CD4-positive, alpha-beta T cell treated with Interleukin-21 for 1 hour (primary cell): ENCODE measurements at places on chromosomes 16 and 17.

- DNase-seq, result no peak
These were observed 27.2 kb downstream of the MAP2K4 start for GRCh38 chr17:12047681-12048376.

DNA sequence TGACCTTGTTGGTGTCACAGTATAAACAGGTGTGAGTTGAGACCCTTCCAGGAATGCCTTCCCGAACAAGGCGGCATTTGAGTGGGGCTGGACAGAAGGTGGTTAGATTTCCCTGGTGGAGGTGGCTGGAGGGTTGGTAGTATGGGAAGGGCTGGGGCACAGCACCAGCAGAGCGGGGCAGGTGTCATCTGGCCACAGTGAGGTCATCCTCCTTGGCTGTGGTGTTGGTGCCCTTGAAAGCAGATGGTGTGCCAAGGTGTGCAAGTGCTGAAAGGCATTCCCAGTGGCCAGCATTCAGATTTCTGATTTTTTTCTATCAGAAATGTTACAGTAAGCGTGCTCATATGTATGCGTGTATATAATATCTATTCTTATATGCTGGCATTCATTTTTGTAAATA lies 126.6 kb downstream of the LAT start:
- DNase-seq, result no peak

- no peak for DNase-seq
These were observed 9.4 kb downstream of the BMERB1 start for GRCh38 chr16:15443753-15444152.

- DNase-seq, result peak; percentile 86
These were observed 506 bp downstream of the CAMKK1 start for GRCh38 chr17:3892095-3892998.

DNA sequence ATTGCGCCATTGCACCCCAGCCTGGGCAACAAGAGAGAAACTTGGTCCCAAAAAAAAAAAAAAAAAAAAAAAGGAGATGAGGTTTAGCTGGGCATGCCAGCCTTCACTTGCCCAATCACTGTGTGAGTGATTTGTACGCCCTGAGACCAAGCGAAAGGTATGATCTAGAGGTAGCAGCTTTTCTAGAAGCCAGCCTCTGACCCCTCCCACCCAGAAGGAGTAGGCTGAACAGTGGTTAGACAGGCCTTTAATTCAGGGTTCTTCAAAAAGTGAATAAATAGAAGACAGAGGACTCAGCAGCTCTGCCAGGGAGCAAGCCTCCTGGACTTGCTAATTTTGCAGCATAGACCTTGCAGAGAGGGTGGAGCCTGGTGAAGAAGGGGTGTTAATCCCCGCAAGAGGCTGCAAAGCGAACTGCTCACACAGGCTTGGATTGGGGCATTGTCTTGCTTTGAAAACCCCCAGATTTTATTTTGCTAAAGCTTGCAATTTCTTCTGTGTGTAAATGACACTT lies 7.1 kb upstream of the CYTH1 start:
- peak; percentile 35 for DNase-seq

- DNase-seq, result no peak
These were observed 32.8 kb downstream of the TMEM186 start for GRCh38 chr16:8764525-8765250.

DNA sequence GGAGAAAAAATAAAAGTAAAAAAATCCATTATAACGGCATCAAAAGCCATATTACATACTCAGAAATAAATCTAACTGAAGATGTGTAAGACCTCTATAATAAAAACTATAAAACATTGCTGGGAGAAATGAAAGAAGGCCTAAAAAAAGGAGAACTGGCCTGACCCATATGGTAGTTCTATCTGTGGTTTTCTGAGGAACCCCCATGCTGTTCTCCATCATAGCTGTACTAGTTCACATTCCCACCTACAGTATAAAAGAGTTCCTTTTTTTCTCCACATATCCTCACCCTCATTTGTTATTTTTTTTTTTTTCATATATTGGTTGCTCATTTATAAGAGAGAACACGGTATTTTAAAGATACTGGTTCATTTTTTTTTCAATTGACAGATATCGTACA lies 191.8 kb downstream of the STX8 start:
- DNase-seq, result no peak

- peak; percentile 72 for DNase-seq
These were observed at the start of gene CACNB1 for GRCh38 chr17:39197380-39198185. CACNB1 (minus strand) TSS chr17:39197669; CDS start chr17:39197495, 174 bp downstream.

GRCh38 chr16:74524926-74525325 lies 82.0 kb downstream of the GLG1 start:
- DNase-seq, result no peak

GRCh38 chr17:75908201-75908600 lies 3.5 kb upstream of the MRPL38 start:
- DNase-seq, result no peak

DNA sequence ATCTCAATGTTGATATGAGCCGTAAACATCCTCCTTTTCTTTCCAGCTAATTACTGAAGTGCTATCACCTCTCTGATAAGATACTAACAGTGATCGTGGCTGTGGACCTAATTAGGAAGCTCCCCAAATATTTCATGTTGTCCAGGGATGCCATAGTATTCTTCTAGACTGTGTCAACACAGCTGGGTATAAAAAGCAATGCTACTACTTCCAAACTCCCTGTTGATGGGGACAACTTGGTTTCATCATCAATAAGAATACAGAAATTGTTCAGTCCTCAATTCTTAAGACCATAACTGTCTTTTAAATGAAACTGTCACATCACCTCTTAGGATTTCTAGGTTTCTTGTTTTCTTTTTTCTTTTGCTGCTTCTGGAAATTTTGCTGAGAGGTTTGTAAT lies 530.6 kb downstream of the TOX3 start:
- no peak for DNase-seq

- no peak for DNase-seq
These were observed 1153.4 kb downstream of the CDH8 start for GRCh38 chr16:60882816-60883215.

- DNase-seq, result no peak
These were observed 1.9 kb upstream of the SNN start for GRCh38 chr16:11666103-11667055.

GRCh38 chr17:21061971-21062526 lies 19.2 kb upstream of the USP22 start:
- DNase-seq, result no peak

DNA sequence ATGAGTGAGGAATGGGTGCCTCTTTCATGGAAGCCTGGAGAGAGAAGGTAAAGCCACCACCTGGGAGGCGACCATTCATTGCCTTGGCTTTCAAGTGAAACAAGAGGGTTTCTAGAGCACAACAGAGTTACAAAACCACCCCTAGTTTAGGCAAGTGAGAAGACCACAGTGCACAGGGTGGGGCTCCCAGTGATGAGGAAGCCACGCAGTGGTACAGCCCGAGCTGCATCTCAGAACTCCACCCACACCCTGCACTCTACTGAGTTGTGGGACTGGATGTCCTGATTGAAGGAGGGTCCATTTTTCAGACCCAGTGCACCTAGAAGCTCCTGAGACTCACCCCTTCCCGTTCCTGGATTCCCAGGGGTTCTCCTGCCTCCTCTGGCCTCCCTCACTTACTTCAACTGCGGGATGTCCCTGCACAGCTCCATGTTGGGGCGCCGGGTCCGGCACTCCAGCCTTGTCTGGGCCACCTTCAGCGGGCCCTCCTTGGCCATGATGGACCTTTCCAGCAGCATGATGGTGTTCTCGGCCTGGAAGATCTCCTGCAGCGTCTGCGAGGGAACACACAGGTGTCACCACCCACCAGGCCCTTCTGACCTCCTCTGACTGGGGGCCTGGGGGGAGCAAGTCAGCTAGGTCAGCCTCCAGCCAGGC lies 55.1 kb upstream of the EMP2 start:
- DNase-seq, result no peak

GRCh38 chr17:75407655-75408352 lies 2.3 kb upstream of the GRB2 start:
- no peak for DNase-seq

DNA sequence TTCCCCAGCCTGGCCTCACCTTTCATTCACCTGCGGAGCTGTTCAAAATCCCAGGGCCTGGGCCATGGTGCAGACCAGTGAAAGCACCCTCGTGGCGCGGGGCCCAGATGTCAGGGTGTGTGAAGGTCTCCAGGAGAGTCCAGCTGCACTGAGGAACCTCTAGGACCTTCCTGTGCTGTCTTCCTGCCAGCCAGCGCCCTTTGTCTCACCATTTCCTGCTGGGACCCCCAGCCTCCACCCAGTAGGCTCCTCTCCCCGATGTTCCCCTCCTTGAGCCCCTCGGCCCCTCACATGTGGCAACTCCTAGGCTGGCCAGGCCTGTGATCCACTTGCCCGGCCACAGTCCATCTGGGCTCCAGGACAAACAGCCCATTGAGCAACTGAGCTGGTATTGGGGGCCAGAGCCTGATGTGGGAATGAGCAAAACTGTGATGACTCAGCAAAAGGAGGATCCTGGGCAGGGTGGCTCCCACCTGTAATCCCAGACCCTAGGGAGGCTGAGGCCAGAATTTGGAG lies 677 bp downstream of the SULT1A2 start:
- DNase-seq, result no peak

GRCh38 chr16:19135201-19135842 lies 21.6 kb downstream of the ITPRIPL2 start:
- DNase-seq, result no peak

- DNase-seq, result no peak
These were observed 23.3 kb upstream of the CDRT4 start for GRCh38 chr17:15490634-15491261.

DNA sequence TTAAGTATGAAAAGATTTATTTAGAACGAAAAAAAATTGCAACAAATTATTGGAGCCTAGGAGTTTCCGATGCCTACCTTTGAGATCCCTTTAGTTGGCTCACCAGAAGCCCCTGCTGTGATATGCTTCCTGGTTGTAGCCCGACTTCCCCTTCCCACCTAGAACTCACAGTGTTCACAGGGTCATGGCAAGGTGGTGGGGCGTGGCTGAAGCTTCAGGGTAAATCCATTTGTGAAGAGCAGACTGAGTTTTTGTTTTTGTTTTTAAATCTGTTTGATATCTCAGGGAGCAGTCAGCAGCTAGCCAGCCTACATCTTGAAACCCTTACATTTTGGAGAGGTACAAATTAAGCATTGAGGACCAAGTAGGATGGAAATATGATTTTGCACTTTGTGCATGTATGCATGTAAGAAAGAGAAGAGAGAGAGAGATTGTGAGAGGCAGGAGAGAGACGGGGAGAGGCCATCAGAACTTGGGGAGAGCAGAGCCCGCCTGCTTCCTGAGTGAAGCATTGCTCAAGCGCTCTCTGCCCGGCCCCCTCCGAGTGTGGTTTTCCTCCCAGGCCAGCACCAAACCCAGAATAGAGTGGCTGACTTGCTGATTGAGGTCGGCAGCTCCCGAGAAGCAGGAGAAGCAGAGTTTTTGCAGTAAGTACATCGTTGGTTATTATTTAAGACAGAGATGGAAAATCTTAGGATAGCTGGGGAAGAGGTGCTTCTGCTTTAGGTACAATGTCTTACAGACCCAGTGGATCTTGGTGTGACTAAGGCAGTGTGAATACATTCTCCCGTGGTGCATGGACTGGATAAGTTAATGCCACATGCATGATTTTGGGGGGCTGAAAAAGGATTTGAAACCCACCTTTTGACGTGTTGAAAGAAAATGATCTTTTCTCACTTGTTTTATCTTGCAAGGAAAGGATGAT lies 64.2 kb downstream of the SPECC1 start:
- peak; percentile 33 for DNase-seq

GRCh38 chr17:43718544-43718943 lies 40.0 kb downstream of the SOST start:
- no peak for DNase-seq

- no peak for DNase-seq
These were observed 73.0 kb upstream of the CNTNAP4 start for GRCh38 chr16:76204249-76204648.

GRCh38 chr17:3796822-3797170 lies 4.2 kb downstream of the ITGAE start:
- no peak for DNase-seq

DNA sequence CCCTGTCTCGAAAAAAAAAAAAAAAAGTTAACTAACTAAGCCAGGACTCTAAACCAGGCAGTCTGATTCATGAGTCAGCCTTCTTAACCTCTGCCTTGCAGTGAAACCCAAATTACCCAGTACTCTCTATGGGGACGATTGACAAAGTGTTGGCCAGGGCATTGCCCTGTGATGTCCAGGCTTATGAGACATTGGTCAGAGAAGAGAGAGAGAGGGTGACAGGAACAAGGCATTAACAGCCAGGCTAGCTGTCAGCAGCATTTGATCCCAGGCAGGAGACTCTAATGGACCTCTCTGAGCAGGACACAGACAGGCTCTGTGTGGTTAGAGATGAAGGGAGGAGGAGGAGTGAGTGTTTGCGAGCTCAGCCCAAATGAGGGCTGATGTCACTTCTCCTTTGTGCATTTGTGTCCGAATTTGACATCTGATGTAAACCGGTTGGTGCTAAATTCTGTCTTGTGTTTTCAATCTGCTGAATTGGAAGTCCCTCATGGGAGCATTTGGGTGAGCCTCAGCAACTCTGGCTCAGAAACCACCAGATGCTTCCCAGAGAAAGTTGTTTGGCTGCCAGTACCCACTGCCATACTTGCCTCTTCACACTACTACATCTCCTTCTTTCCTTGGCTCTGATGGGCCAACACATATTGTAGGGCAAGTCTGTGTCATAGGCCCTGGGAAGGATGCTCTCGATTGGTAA lies 4.3 kb upstream of the MYL4 start:
- peak; percentile 49 for DNase-seq

DNA sequence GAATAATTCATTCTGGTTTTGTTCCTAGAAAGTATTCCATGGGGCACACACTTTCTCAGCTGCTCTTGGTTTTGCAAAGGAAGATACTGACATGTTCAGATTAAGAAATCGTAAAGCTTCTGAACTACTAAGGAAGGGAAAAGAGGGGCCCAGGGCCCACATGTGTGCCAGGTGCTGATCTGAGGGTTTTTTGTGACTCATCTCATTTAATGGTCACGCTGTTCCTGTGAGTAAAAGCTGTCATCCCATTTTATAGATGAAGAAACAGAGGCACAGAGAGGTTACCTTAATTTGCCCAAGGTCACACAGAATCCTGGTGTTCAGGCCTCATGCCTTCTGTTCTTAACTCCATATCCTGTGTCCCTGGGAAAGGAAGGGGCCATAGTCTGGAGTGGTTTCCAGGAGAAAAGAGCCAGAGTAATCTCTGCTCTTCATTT lies 113.2 kb downstream of the MSI2 start:
- no peak for DNase-seq

- no peak for DNase-seq
These were observed 16.8 kb downstream of the PITPNC1 start for GRCh38 chr17:67393809-67394397.

DNA sequence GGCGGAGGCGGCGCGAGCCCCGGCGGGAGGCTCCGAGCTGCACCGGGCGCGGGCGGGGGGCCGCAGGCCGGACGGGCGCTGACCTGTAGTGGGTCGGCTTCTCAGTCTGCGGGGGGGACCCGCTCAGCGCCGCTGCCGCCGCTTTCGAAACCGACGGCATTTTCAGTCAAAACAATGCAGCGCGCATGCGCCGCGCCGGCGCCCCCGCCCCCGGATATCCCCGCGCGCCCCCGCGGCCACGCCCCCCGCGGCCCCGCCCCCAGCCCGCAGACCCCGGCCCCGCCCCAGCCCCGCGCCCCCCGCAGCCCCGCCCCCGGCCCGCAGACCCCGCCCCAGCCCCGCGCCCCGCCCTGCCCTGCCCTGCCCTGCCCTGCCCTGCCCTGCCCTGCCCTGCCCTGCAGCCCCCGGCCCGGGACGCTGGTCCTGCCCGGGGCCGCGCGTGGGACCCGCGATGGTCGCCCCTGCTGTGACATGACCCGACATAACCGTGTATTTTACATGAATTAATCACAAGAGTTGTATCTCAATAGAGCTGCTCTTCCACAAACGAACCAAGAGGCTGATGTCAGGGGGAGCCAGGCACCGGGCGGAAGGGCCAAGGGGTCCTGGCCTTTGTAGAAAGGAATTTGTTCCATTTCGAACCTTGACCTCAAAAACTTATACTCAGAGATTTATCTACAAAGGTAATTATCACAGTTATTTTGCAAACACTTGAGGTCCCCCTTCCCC lies at the start of gene UNKL:
TSS of gene UNKL (minus strand) at position 173 of the 729 bp plus-strand sequence. CDS start at position 160, 13 bp downstream.
- DNase-seq, result peak; percentile 88
